ENCODE measurements at places on chromosomes 12 and 14.

GRCh38 chr12:60174941-60175340 is 579.1 kb downstream of the SLC16A7 start:
- DNase-seq, result no peak

DNA sequence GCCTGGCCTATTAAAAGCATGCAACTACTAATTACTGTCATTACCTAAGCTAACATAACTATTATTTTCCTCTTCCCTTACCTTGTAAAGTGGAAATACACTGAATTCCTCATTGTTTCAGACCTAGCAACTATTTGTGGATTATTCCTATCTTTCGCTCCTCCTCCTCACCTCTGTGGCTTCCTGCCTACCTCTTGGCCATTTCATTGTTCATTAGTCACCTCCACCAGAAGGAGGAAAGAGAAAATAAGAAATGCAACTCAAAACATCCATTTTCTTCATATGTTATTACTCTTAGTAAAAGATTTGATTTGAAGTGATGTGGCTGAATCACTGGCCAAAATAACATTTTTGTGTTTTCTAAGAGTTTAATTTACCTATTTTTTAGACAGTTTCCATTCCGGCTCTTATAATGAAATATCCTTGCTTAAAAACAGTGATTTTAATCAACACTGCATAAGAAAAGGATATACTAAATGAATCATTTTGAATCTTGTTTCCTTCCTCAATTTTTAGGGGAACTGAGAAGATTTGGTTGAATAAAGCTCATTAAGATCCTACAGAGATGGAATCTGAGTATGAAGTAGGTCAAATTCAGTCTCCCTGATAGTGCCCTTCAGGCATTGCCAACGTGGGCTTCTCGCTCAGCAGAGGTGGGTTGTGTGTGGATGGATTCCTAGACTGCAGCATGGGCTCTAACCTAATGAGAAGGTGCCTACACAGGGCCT is 27.6 kb upstream of the ARHGAP5 start:
- no peak for DNase-seq

DNA sequence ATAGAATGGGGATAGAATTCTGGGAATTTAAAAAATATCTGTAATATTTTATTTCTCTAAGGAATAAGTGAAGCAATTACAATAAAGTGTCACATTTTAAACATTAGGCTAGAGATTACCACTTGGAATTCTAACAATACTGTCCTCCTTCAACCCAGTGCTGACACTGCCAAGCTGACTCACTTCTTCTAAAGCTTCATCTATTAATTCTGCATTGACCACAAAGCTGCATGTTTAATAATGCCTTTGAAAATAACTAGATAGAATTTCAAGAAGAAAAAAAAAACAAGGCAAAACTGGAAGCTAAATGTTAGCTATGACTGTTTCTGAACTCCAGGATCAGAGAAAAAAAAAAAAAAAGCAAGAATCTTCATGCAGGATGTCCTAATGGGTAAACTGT is 970.7 kb upstream of the FBXO33 start:
- no peak for DNase-seq

DNA sequence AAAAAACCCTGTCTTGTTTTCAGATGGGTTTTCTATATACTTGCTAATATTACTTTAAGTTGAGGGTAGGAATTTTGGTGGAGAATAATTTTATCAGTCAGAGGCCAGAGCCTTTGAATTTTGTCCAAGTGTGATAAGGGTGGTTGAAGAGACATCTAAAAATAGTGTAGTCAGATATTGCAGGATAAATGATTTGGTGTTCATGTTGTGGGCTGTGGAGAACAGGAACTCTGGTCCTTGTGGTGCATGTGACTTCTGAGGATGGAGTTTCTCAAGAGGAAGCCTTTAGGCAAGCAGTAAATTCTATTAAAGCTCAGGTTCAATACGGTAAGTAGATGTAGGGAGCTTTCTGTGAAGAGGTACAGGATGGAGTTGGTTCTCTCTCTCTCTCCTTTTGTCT is 2.8 kb downstream of the ADAM21 start:
- DNase-seq, result no peak

DNA sequence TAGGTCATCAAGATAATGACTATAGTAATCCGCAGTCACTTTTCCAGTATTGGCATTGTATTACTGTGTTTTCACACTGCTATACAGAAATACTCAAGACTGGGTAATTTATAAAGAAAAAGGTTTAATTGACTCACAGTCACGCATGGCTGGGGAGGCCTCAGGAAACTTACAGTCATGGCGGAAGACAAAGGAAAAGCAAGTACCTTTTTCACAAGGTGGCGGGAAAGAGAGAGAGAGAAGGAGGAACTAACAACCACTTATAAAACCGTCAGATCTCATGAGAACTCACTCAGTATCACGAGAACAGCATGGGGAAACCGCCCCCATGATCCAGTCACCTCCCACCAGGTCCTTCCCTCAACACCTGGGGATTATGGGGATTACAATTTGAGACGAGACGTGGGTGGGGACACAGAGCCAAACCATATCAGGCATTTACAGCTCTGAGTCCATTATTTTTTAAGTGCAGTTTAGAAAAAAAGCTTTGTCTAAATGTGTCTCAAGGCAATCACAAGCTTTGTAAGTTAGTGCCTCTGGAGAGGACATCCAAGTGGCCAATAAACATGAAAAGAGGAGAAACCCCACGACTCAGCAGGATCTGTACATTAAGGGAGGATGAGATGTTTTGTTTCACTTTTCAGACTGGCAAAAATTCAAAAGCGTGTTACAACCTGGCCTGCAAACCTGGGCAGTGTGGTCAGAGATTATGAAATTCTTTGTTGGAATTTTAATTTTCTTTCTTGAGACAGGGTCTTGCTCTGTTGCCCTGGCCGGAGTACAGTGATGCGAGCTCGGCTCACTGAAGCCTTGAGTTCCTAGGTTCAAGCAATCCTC is 82.0 kb downstream of the DNAH10 start:
- no peak for DNase-seq

DNA sequence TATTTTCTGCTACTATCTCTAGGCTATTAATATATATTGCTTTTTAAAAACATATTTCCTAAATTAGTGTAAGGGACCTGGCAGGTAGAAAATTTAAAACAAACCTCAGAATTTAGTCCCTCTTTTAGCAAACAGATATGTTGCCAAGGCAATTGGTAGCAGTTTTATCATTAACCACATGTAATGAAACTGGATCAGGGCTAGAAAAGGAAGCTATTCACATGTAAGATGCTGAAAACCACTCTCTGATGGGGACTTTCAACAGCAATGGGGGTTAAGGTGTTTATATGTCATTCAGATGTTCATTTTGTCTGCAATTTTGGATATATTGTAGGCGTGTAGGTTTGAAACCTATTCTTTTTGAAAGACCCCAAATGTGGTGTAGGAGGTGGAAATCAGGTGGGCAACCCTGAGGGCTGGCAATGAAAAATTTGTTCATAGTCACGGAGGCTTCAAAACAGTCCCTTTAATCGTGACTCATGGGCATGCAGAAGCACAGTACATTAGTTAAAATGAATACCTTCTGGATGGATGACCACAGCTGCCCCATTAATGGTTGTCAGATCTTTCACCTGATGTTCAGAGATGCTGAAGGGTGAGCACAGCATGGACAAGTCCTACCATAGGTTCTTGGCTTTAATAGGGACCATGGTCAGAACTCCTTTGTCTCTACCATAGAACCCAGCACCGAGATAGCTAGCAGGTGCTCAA is 5.9 kb upstream of the PKP2 start:
- DNase-seq, result no peak

DNA sequence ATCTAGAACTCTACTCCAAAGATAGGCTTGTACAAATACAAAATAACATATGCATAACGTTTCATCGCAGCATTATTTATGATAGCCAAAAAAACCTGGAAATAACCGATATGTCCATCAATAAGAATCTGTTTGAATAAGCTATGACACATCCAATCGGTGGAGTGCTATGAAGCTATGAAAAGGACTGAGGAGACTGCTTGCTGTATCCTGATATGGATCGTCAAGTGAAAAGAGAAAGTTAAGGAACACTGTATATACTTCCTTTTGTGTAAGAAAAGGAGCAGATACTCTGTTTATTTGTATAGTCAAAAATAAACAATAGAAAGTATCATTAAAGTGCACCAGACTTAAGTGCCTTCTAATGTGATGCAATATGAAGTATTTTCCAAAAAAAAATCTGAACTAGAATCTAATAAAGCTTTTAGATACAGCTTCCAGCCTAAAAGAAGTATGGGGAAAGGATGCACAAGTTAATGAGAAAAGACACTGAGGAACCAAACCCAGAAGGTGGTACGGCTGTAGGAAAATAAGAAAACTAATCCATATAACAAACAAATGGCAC is 645 bp upstream of the KLHDC1 start:
- DNase-seq, result no peak

DNA sequence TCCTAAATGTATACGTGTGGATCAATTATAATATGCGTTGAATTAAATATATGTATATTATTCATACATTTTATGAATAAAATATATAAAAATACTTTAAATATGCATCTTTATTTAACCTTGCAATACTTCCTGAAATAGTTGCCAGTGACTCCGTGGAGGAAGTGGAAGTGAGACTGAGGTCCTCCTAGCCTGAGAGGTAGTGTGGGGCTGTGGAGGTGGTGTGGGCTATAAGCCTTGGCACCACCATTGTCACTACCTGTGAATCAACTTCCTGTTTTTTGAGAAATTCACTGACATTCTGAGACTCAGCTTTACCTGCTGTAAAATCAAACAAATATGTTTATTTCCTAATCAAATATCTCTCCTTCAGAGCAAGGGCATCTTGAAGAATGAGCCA is 514.2 kb downstream of the VRK1 start:
- DNase-seq, result no peak

GRCh38 chr12:2326470-2326869 is 273.7 kb downstream of the CACNA1C start:
- no peak for DNase-seq

DNA sequence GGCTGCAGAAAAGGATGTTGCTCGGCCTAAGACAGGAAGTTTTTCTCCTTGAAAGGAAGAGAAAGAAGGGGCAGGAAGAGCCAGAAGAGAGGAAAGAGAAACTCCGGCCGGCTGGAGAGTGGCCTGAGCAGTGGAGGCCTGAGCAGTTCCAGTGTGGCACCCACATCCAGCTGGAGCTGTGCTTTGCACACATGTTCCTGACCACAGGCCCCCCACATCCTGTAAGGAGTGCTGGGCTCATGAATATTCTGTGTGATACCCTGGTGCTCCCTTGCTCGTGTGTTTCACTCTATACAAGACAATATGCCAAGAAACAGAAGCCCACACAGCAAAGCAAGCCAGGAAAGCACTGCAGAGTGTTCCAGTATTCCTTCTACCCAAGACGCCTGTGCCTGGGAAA is 27.1 kb downstream of the POLE start:
- no peak for DNase-seq

DNA sequence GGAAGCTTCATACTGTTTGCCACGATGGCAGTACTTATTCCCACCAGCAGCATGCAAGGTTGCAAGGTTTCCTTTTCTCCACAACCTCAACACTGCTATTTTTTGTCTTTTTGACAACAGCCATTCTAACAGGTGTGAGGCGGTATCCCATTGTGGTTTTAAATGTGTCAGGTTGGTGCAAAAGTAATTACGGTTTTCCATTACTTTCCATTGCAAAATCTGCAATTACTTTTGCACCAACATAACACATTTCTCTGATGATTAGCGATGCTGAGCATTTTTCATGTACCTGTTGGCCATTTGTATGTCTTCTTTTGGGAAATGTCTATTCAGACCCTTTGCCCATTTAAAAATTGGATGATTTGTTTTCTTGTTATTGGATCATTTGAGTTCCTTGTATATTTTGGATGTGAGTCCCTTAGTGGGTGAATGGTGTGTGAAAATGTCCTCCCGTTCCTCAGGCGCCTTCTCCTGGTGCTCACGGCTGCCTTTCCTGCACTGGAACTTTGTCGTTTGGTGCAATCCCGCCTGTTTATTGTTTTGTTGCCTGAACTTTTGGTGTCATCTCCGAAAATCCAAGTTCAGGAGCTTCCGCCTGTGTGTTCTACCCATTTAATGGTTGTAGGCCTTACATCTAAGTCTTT is 213.6 kb downstream of the KIF26A start:
- no peak for DNase-seq

DNA sequence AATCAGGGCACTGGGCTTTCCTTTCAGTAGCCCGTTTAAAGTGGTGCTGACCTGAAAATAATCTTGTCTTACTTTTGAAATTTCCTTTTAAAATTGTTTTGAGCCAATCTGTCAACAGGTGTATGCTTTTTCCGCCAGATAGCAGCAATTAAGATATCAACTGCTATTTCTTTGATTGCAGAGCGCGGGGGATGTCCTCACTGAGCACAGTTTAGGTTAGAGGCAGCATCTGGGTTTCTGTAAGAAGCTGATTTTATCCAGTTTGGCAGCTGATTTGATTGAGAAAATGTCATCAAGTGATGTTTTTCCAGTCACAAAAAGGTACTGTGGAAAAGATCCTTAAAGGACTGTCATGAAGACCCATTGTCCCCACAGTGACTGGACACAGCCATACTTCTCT is 371.8 kb downstream of the ADAMTS20 start:
- no peak for DNase-seq

DNA sequence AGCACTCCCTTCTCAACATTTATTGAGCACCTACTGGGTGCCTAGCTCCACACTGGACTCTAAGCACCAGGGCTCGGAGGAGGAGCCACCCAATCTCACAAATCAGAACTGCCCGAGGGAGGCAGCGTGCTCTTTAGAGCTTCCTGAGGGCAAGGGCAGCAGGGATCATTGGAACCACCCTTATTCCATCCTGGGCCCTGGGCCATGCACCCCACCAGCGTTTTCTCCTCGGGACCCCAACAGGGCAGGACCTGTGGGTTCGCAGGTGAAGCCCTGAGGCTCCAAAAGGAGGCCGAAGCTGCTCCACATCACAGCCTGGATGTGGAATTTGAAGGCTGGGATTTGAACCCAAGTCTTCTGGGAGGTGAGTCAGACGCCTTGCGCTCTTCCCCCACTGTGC is 15.4 kb downstream of the TMEM119 start:
- no peak for DNase-seq

DNA sequence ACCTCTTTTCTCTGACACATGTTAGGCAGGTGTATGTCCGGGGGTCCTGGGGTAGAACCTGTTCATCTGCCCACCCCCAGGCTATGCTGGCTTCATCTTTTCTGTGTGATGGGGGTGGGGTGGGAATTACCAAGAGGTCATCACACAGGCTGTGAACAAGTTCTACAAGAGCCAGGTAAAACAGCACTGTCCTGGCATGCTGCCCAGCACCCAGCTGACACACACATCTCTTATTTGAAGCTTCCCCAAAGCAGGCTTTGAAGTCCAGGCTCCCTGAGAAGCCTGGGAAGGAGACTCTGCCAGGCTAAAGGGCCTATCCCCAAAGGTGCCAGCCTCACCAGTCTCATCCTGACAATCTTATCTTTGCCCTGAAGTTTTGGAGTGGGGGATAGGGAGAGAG is 141.1 kb downstream of the ALG10 start:
- no peak for DNase-seq

GRCh38 chr14:75188520-75189268 is 12.3 kb upstream of the TMED10 start:
- no peak for DNase-seq

DNA sequence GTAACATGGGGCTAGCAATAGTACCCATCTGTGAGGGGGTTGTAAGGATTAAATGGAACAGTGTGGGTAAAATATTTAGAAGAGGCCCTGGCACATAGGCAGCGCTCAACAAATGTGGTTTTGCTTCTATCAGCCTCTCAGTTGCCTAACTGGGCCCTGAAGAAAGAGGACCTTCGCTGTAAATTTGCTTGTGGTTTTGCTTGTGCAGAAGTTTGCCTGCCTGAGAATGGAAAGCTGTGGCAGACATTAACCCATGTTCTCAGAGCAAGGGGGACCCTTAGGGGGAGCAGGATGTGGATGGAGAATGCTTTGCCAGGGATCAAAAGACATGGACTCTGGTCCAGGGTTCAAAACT is 160.1 kb downstream of the BRMS1L start:
- no peak for DNase-seq

GRCh38 chr12:123979566-123979965 is 6.6 kb downstream of the ZNF664 start:
- no peak for DNase-seq

Data from activated T-cell treated with anti-CD3 and anti-CD28 coated beads, Interleukin-2, amount 50 U/mL, for 48 hours (primary cell).